ENCODE measurements at places on chromosomes 11 and 22. TPM values are rescaled to one million over a fixed set of nuclear protein-coding genes. Genes with fewer than 3 reads are reported as not detected.

GAB4 gene
- total RNA-seq = not detected

AMPD3 gene
- 11.6 TPM for total RNA-seq

HOATZ gene
- total RNA-seq = 8.4 TPM

SPTBN2 gene
- total RNA-seq = 15.2 TPM

ARL2 gene
- 79.8 TPM for total RNA-seq

PKDREJ gene
- total RNA-seq = not detected

SAA4 gene
- total RNA-seq = 0.72 TPM

OR4D10 gene
- total RNA-seq = not detected

ADAMTS15 gene
- 13.7 TPM for total RNA-seq

SOX10 gene
- total RNA-seq = 0.15 TPM

IGLL5 gene
- total RNA-seq = 4.3 TPM

OR52E8 gene
- total RNA-seq = not detected

PNPLA5 gene
- total RNA-seq = not detected

GALNT18 gene
- total RNA-seq = 48.2 TPM

CSF2RB gene
- 12.0 TPM for total RNA-seq

FAM180B gene
- total RNA-seq = not detected

MUC5AC gene
- total RNA-seq = not detected

CHST1 gene
- total RNA-seq = 5.6 TPM

AKIP1 gene
- 31.8 TPM for total RNA-seq

INTS4 gene
- 58.7 TPM for total RNA-seq

TMEM45B gene
- total RNA-seq = 13.1 TPM

APOL2 gene
- total RNA-seq = 62.7 TPM

AQP11 gene
- not detected for total RNA-seq

RNF121 gene
- total RNA-seq = 28.4 TPM

TAF1D gene
- total RNA-seq = 195 TPM

OR8G5 gene
- total RNA-seq = 0.64 TPM

DLG2 gene
- 8.4 TPM for total RNA-seq

CELF1 gene
- total RNA-seq = 155 TPM

CDON gene
- 24.2 TPM for total RNA-seq

SPON1 gene
- total RNA-seq = 68.9 TPM

CHRM1 gene
- total RNA-seq = 7.3 TPM

OR2AG1 gene
- total RNA-seq = not detected

OR5P2 gene
- total RNA-seq = 1.6 TPM

OR8D1 gene
- not detected for total RNA-seq

Measured in upper lobe of left lung (tissue), 6 donors.